ENCODE measurements at places on chromosomes 3 and 15.

GRCh38 chr3:165464736-165465135, 268.6 kb upstream of the SLITRK3 start:
- H3K27me3 ChIP-seq: no peaks in the 10 kb centered on the region
- no peaks in the 10 kb centered on the region for H3K36me3 ChIP-seq
- H3K4me3 ChIP-seq: no peak overlapping the region
- no peak for ATAC-seq
- no peaks in the 10 kb centered on the region for H3K4me1 ChIP-seq

DNA sequence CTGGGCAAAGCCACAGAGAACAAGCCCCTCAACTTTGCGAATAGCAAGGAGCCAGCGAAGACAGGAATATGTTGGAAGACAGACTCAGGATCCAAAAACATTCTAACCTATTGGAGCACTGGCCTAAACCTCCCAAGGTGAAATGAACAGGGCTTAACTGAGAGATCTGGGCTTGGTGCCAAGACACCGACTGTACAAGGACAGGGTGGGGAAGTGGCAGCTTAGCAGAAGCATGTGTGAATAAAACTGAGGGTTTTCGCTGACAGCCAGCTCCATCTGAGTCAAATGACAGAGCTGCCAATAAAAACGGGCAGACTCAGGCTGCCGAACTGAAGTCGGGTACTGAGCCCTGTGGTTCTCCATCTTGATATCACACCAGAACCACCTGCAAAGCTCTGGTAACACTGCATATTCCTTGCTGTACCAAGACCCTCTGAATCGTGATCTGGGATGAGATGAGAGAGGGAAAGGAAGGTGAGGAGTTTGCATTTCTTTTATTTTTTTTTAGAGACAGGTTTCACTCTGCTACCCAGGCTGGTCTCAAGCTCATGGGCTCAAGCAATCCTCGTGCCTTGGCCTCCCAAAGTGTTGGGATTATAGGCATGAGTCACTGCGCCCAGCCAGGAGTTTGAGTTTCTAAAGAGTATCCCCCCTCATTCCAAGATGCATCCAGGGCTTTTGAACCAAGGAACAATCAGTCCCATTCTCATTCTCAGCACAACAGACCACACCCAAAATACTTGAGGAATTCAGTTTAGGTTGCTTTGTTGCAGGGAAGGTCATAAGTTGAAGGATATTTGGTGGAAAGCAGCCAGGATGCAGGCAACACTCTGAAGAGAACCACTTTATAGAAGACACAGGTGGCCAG, 6.0 kb upstream of the PLCB2 start:
- H3K4me3 ChIP-seq: no peak overlapping the region
- H3K27me3 ChIP-seq: peaks cover 8% of the 10 kb centered on the region
- no peak for ATAC-seq
- H3K4me1 ChIP-seq: no peaks in the 10 kb centered on the region
- no peaks in the 10 kb centered on the region for H3K36me3 ChIP-seq
- H3K27ac ChIP-seq: no peak overlapping the region

DNA sequence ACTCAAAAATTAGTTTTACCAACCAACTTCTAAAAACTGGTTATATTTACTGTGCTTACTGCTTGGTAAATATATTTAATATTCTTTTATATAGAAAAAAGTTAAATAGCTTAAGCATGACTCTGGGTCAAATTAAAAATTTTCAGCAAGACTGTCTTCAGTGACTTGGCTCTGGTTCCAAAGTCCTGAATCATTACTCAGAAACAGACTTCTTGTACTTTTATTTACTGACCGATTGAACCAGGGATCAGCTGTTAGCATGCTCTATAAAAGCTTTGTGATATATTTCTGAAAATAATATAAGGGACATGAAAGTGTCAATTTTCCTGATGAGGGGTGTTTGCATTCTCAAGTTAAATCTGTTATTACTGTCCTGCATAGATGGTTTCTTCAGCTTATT, 164.3 kb downstream of the MCTP2 start:
- no peaks in the 10 kb centered on the region for H3K27me3 ChIP-seq
- H3K4me1 ChIP-seq: no peaks in the 10 kb centered on the region
- peaks cover 35% of the 10 kb centered on the region for H3K36me3 ChIP-seq
- ATAC-seq: no peak

GRCh38 chr3:67000009-67000408, 1.9 kb downstream of the KBTBD8 start:
- H3K36me3 ChIP-seq: peaks cover 46% of the 10 kb centered on the region
- peaks cover 3% of the 10 kb centered on the region for H3K27me3 ChIP-seq
- H3K4me3 ChIP-seq: peak overlapping the region; percentile 95
- peaks cover 27% of the 10 kb centered on the region for H3K4me1 ChIP-seq

DNA sequence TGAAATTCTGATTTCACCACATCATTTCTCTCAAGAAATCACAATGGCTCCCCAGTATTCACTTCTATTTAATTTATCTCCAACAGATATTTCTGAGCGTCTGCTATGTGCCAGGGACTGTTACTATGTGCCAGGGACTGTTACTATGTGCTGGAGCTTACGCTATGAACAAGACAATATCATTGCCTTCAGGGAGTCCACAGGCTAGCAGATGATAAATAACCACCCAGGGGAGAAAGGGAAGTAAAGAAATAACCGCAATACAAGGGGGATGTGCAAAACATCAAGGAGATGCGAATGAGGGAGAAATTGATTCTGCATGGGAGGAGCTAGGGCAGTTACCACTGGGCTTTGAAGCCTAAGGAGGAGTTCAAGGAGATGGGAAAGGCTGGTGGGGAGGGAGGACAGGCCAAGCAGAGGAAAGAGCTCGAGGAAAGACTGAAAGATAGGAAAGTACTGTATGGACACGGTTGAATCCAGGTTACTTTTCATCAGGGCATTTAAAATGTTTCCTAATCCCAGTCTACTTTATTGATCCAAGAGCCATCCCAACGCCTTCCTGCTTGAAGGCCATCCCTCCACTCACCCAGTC, 2.5 kb downstream of the THSD4 start:
- peaks cover 57% of the 10 kb centered on the region for H3K27me3 ChIP-seq
- H3K27ac ChIP-seq: no peak overlapping the region
- no peaks in the 10 kb centered on the region for H3K36me3 ChIP-seq
- ATAC-seq: no peak
- no peaks in the 10 kb centered on the region for H3K4me1 ChIP-seq

DNA sequence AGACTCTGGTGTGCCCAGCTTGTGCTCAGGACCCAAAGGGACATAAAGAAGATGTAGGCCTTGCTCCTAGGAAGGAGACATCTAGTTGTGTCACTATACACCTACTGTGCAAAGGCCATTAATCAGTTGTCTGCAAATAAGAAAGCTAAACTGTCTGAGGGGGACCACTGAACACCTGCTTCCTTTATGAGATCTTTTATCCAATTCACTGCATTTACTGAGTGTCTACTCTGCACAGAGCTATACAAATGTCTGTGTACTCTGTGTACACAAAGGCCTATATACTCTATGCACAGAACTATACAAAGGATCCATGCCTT, 124.8 kb downstream of the CTNNB1 start:
- H3K27ac ChIP-seq: no peak overlapping the region
- no peak for ATAC-seq
- H3K4me1 ChIP-seq: no peaks in the 10 kb centered on the region
- no peaks in the 10 kb centered on the region for H3K36me3 ChIP-seq

DNA sequence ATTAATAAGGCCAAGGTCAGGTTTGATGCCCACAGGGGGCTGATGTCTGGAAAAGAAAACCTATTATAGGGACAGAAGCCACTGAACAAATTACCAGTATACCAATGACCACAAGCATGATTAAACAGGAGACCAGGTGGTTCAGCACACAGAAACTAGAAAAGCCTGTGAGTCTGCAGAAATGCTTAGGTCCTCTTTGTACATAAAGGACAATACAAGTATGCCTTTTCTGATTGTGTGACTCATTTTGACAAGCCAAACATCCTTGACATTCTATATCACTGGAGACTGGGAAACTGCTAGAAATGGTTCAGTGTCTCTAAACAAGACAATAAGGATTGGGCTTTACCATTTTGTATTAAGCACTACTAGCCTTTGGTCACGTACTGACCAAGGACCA, 113.2 kb upstream of the MYO5C start:
- H3K27me3 ChIP-seq: no peaks in the 10 kb centered on the region

DNA sequence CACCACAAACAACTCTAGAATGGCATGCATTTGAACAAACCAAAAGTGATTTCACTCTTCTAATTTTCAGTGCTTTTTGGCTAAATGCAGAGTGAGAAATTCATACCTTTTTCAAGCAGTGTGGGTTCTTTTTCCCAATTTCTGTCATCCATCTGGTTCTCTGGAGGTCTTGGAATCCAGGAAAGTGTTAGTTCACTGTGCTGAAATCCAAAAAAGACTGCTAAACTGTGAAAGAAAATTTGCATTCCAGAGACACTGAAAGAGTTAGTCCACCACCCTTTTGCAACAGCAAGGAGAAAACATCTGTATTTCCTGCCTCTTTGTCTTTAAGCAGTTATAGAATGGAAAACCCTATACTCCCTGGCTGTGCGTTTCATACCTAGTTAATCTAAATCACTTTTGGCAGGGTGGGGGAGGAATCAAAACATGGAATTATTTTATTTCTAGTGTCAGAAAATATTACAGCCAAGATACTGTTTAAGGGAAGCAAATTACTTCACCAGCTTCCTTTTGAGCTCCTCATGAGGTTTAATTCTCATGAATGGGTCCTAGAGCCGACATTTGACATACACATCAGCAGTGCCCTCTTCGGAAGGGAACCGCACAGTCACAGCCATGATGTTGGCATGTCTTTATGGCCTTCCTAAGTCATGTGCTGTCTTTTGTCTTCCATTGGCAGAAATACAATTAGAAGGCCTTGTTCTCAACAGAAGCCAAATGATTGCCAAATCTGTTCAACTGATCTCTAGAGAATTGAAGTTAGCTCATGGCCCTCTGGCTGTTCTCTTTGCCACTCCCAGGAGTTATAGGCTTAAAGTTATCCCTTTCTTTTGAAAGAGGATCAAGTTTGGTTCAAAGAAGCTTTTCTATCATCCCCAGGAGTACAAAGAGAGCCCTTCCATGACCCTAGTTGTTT, 317.7 kb upstream of the TPRG1 start:
- H3K36me3 ChIP-seq: no peaks in the 10 kb centered on the region
- no peaks in the 10 kb centered on the region for H3K4me1 ChIP-seq
- no peaks in the 10 kb centered on the region for H3K27me3 ChIP-seq
- no peak overlapping the region for H3K27ac ChIP-seq

GRCh38 chr3:162195147-162195546, 698.5 kb downstream of the OTOL1 start:
- no peaks in the 10 kb centered on the region for H3K27me3 ChIP-seq
- H3K27ac ChIP-seq: no peak overlapping the region
- H3K4me1 ChIP-seq: no peaks in the 10 kb centered on the region
- H3K36me3 ChIP-seq: no peaks in the 10 kb centered on the region

DNA sequence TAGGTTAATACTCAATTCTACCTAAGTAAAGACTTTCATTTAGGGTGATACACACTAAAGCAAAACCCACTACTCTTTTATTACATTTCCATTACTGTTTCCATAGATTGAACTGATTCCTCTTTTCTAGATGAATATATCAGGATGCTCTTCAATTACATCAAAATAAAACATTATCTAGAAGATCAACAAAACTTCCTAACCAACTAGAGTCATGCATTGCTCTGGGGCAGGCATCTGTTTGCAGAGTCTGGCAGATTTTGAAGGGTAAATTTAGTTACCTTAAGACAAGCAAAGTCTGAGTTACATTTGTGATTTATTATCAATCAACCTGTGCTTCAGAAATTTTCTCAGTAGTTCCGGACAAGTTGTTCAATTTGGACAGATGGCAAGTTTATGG, 117.1 kb downstream of the NEK11 start:
- ATAC-seq: no peak
- no peak overlapping the region for H3K27ac ChIP-seq
- no peaks in the 10 kb centered on the region for H3K36me3 ChIP-seq
- H3K27me3 ChIP-seq: no peaks in the 10 kb centered on the region

GRCh38 chr3:20822251-20822650, 636.2 kb upstream of the SGO1 start:
- H3K4me1 ChIP-seq: no peaks in the 10 kb centered on the region
- ATAC-seq: no peak
- no peaks in the 10 kb centered on the region for H3K27me3 ChIP-seq
- no peaks in the 10 kb centered on the region for H3K36me3 ChIP-seq

GRCh38 chr3:42581400-42581708, 413 bp downstream of the SEC22C start:
- H3K27me3 ChIP-seq: no peaks in the 10 kb centered on the region
- peaks cover 34% of the 10 kb centered on the region for H3K36me3 ChIP-seq
- H3K27ac ChIP-seq: peak overlapping the region; percentile 77
- peak overlapping the region; percentile 93 for H3K4me3 ChIP-seq
- ATAC-seq: no peak
- H3K4me1 ChIP-seq: peaks cover 44% of the 10 kb centered on the region

DNA sequence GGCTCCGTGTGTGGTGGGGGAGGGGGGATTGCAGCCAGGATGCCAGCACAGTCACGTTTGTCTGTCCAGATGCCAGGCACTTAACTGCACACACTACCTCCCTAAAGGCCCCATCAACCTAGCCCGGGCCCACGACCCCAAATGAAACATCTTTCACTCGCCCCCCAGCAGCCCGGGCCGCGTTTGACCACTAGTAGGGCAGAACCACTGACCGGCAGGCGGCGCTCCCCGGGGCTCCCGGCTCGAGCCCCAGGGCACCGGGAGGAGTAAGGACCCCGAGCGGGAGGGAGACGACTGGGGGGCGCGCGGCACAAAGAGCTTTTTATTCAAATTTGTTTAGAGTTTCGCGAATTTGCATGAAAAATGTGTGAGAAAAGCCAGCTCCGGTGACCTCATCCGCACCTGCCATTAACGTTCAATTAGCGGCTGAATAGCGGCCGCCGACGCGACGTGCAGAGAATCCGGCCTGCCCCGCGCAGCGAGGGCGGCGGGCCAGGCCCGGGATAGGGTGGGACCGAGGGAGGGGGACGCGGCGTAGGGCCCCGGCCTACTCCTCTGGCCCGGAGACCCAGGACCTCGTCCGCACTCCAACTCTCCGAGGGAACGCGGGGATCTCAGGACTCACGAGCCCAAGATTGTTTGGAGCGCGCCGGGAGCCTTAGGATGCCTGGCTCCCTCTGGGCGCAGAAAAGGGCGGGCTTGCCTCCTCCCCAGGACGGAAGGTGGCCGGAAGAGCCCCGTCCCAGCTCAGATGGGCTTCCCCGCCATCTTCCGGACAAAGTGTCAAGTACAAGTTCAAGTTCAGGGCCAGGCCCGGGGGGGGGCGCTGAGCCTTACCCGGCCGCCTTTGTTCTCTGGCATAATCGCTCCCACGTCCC, 64.9 kb upstream of the POLG start:
- peak overlapping the region; percentile 55 for H3K4me3 ChIP-seq
- peaks cover 62% of the 10 kb centered on the region for H3K27me3 ChIP-seq
- peak; percentile 69 for ATAC-seq

Measured in activated T-helper 17 cell treated with anti-CD3 and anti-CD28 coated beads, Interleukin-2, amount 50 U/mL, for 72 hours (primary cell).